Gastrocnemius medialis (tissue), 4 donors: ENCODE measurements at places on chromosomes 3 and 15. TPM values are rescaled to one million over a fixed set of nuclear protein-coding genes. Genes with fewer than 3 reads are reported as not detected.

DNA sequence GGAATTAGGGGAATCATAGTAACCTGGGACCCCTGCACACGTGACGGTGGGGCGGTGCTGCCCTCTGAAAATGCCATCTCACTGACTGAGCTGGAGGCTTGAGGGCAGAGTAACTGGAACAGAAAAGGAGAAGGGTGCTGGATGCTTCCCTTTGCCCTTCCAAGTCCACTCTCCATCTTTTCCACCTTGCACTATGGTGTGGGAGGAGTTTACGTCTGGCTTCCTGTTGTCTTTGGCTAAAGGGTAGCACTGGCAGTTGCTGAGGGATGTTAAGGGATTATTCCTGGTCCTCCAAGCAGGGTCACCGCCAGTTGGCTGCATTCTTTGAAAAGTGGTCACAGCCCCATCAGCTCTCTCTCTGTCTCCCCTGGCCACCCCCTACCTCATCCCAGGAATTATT lies 129.4 kb upstream of the SNTN start:
- DNase-seq, result no peak

DNA sequence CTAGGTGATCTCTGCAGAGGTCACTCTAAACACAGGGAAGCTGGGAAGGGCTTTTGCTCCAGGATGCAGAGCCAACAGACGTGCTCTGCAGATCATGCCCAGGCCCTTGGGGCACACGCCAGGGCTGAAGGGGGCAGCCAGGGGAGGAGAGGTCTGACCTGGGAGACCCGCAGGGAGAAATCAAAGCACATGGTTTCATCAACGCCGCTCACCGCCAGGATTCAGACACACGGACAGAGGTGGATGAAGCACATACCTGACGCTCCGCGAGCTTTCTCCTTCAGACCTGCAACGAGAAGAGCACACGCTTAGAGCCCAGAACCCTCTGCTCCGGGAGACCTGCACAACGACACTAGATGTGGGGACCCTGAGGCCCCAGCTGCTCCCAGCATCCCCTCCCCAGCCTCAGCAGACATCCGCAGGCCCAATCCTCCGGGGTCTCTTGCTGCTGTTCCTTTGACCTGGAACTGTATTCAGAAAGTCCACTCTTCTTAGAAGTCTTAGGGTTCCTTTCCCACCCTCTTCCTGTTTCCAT lies 90.7 kb upstream of the IQSEC1 start:
- no peak for DNase-seq

The CLDN1 gene
- total RNA-seq, result 0.36 TPM

DNA sequence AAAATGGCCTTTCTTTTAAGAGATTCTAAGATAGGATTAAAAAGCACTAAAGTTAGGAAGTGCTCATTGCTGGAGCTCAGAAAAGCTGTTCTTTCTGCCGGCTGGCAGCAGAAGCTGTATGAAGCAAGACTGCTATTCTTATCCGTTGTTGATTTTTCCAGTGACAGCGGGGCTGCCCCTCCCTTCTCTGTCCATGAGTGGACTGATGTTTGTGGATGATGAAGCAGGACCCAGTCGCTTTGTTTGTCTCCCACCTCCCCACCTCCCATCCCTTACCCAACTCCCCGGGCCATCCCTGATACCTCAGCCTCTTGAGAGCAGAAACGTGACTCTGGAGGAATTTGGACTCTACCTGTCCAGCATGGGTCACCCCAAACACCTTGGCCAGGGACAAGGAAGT lies 10.3 kb upstream of the MUSTN1 start:
- DNase-seq, result peak; percentile 89

The TEX264 gene
- 59.4 TPM for total RNA-seq

The MST1R gene
- total RNA-seq, result 0.40 TPM

- no peak for DNase-seq
Measured at GRCh38 chr3:189588070-189588469, 43.1 kb upstream of the TP63 start.

DNA sequence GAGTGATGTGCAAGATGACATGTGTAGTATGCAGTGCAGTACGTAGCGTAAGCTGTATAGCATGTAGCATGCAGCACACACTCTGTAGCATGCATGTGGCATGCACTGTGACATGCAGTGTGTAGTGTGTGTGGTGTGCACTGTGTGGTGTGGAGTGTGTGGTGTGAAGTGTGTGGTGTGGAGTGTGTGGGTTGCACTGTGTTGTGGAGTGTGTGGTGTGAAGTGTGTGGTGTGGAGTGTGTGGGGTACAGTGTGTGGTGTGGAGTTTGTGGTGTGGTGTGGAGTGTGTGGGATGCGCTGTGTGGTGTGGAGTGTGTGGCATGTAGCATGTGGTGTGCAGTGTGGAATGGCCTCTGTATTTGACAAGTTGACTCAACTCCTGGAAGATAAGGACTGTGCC lies 39.2 kb downstream of the ROPN1B start:
- no peak for DNase-seq

DNA sequence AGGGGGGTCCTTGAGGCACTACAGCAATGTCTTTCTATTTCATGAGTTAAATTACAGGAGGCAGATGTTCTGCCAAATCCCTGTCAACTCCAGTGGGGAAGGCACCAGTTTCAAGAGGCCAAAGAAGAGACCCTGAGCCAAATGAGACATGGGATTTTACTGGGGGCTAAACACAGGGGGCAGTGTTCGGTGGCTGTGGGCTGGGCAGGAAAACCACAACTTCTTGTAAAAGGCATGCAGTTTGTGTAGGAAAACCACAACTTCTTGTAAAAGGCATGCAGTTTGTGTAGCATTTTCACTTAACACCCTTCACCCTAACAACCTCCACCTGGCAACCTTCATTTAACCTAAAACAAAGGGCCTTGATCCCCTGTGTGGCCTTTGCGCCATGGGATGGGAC lies 61.0 kb downstream of the POLR2M start:
- no peak for DNase-seq

DNA sequence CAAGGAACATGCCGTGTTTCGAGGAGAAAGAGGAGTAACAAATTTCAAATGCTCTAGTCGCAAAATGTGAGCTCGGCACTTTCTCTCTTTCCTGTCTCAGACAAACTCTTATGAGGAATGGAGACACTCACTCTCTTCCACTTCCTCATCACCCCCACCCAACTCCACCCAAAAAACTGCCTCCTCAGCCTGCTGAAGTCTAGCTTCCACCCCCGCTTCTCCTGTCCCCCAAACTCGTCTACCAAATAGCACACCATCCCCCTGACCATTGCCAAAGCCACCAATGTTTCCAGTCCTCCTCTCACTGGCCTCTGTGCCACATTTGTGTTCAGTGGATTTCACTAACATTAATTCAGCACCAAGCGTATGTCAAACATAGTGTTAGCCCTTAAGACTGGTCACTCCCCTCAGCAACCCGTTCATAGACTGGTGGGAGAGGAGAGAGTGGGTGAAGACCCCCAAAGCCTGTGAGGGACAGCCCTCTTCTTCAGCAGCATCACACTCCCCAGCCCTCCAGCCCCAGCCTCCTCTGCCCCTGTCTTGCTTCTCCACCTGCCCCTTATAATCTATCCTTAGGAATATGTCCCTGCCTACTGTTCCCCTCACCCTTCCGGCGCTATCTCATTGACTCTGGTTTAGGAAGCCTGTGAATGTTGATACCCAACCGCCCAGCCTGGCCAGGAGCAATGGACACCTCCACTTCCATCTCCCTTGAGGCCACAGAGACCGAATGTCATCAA lies 77.3 kb downstream of the FAM174B start:
- DNase-seq, result no peak

The WDR76 gene
- 1.0 TPM for total RNA-seq

DNA sequence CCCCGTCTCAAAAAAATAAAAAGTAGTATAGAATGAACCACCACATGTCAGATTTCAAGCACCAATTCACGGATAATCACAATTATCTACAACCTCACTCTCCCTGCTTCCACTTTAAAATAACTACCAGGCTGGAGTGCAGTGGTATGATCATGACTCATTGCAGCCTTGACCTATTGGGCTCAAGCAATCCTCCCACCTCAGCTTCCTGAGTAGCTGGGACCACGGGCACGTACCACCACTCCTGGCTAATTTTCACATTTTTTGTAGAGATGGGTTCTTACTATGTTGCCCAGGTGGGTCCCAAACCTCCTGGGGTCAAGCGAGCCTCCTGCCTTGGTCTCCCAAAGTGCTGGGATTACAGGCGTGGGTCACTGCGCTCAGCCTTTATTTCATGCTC lies 38.1 kb upstream of the LDHAL6B start:
- DNase-seq, result no peak

- DNase-seq, result peak; percentile 62
Measured at GRCh38 chr15:40906991-40907802, 12.9 kb downstream of the VPS18 start.

The SLC9C1 gene
- not detected for total RNA-seq

DNA sequence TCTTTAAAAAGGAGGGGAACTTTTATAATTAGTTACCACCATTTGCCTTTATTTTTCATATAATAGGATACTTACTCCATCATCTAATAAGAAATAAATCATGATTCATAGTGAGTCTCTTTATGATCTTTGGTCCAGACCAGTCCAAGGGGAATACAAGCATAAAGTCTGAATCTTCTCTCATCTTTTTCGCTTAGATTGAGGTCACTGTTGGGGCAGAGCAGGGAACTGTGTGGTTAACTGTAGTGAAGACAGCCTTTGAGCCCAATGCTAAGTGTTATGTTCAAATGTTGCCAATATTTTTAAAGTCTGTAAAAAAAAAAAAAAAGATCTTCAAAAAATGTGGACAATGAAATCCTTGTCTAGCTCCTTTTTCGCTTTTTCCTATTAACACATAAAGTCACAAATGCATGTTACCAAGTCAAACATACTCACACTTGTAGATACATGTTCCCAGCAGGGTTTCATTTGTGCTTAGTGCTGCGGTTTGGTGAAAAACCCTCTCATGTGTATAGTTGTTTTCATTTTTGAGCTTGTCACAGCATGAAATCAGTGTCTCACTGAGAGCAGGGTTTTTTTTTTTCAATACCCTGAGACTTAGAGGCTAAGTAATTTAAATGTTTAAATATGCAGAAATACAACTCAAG lies 72.1 kb downstream of the EPHA3 start:
- DNase-seq, result no peak

DNA sequence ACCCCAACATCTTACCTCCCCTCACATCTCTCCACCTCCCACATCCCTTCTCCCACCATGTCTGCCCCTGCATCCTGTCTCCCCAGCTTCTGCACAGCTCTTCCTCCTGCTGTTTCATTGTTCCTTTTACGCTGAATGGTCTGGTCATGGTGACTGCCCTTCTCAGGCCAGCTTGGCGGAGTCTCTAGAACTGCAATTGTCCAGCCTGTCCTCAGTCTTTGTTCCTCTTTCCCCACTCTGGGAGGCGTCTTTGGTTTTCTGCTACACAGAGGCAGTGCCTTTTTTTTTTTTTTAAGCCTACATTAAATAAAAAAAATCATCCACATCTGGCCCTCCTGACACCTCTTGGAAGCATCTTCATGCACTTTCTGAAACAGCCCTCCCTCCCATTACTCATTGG lies 49.1 kb upstream of the SEC22A start:
- no peak for DNase-seq

The TTLL13 gene
- total RNA-seq, result not detected

DNA sequence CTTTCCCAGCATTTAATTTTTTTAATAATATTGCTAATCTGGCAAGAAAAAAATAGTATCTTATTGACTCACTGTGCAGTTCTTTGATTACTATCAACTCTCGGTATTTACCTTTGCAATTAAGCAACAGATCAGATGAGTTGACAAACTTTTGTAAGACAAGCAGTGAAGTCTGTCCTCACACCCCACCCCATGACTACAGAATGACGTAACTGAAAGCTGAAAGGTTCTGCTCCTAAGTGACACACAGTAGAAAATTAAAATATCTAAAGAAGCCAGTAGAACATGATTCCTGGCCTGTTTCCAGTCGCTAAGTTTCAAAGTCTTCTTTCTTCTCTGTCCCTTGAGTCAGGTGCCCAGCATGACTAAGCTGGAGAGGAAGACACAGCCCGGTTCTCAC lies 135.5 kb downstream of the STT3B start:
- DNase-seq, result no peak

GRCh38 chr3:176692966-176693785 lies 504.1 kb downstream of the TBL1XR1 start:
- no peak for DNase-seq

DNA sequence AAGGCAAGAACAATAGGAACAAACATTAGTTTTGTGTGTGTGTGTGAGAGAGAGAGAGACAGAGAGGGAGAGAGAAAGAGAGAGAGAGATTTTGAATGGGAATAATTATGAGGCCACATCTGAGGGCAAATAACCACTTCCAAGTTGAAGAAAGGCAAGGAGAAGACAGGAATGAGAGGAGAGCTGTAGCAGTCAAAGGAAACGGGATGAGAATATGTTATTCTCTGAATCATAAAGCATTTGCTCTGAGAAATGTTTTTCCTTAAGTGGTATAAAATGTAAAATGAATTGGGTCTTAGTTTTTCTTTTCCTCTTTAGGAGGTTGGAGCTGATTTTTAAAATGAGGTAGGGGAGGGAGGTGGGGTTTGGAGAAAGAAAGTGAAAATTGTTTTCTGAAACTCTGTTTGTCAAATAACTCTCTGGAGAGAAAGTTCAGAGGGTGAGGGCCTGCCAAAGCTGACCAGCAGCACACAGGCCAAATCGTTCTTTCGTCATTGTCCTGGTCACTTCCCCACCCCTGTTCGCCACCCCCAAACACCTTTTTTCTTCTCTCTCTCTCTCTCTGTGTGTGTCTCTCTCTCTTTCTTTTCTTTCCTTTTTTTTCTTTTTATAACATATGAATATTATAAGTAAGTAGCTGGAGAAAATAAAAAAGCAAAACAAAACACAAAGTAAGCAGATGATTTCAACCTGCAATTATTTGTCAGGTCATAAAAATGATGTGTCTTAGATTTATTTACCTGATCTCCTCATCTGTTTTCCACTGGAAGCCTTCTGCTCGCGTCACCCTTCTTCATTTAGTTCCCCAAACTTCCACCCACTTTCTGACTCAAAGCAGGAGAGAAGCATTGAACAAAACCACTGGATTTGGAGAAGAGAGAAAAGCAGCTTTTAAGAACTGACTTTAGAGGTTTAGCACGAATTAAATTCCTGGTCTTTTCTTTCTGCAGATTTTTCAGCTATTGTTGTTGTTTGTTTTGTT lies 110.6 kb downstream of the LPP start:
- DNase-seq, result peak; percentile 67

DNA sequence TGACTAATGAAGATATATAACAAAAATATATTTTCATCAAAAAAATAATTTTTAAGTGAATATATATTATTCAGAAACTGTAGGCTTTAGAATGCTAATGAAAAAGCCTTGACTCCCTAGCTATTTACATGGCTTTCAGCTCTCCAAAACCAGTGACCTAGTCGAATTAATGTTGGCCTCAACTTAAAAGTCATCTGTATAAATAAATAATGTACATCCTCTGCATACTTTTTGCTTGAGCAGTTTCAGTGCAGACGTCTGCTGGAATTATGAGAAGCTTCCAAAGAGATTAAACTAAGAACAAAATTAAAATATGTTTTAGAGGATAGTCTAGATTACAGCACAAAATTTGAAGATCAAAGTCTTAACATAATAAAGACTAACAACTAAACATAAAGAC lies 520.4 kb upstream of the ALCAM start:
- no peak for DNase-seq

The FANCD2OS gene
- not detected for total RNA-seq

DNA sequence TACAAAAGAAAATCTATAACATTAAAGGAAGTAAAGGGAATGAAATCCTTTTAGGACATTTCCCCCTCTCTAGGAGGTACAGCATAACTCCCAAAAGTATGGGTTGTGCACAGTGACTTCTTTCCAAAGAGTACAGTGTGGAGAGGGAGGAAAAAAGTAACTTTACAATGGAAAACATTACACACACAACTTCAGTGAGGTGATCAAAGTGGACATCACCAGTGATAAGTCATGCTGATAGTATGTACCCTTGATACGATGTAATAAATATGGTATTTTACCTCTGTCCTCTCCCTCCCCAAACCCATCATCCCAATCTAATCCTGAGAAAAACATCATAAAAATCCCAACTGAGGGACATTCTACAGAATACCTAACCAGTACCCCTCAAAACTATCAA lies 10.8 kb downstream of the PLD1 start:
- no peak for DNase-seq
